ENCODE measurements at places on chromosomes 6 and 20.

- no peak for DNase-seq
Observed at GRCh38 chr6:68776354-68776753, 141.3 kb downstream of the ADGRB3 start.

- no peak for DNase-seq
Observed at GRCh38 chr6:169508452-169508851, 193.4 kb downstream of the WDR27 start.

GRCh38 chr6:164763788-164764187 lies 545.6 kb downstream of the C6orf118 start:
- DNase-seq = no peak

DNA sequence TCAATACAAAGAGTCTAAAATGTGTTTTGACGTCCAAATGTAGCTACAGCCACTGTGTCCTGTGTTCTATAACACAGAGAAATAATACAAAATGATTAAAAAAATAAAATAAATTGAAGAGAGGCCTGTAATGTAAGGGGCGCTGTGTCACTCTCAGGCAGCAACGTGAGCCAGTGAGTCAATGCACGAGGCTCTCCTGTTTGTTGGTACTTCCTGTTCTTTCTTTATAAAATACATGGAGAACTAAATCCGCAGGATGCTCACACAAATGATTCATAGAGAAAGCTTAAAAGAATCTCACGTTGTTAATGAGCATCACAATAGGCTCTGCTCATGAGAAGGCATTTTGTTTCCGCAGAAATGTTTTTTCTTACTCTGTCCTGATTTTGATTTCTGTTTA lies 635.0 kb upstream of the AGPAT4 start:
- no peak for DNase-seq

- DNase-seq = no peak
Observed at GRCh38 chr20:24039196-24039595, 50.6 kb upstream of the GGTLC1 start.

DNA sequence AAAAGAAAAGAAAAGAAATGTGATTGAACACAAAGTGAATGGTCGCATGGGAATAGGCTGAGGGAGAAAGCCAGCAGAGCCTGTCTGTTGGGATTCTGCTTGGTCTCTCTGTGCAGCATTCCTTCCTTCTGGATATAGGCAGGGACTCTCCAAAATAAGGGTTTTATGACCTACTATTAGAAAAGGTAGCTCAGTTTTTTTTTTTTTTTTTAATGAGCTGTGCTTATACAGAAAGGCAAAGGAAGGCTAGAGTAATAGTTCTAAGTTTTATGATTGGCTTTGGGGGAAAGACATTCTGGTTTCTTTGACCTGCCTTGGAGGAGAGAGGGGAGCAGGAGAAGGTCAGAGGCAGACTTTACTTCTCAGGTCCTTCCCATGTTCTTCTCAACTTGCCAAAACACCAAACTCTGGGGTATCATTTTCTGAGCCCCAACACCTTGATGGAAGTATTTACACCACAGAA lies 18.8 kb upstream of the IER3 start:
- no peak for DNase-seq

DNA sequence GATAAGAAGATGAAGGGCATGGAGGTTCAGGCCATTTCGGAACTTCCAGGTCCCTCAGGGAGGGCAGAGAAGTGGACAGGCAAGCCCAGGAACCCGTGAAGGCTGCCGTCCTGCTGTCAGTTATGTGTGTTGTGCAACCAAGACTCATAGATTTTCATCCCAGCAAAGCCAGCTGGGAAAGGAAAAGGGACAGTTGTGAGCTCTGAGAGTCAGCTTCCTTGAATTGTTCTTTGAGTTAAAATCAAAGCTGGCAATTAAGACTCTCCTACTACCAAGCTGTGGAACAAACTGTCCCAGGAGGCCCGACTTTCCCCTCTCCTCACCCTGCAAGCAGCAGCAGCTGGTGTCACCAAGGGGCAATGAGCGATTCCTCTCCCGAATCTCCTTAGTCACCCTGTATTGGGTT lies 46.3 kb upstream of the IYD start:
- no peak for DNase-seq

DNA sequence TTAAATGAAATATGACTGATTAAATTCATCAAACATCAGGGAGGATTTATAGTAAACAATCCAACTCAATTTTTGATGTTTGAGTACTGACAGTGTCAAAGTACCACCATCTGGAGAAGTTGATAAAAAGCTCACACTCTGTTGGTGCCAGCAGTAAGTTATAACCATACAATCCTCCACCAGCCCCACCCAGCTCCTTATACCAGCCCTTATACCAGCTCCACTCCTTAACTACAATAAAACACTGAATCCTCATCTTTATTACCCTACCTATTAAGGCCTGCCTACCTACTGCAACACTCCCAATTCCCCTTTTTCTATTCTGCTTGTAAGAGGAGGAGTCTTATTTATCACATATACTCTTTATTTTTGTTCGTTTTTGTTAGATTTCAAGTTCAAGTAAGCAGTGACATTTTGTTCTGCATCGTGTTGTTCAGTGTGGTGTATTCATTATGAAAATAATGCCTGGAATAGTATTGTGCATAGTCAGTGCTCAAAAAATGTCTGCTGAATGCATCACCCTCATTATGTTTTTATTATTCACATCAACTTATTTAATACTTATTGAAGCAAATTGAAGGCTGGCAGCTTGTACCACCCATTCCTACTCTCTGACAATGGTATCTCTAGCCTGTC lies 954.7 kb upstream of the ADGRB3 start:
- DNase-seq = no peak

DNA sequence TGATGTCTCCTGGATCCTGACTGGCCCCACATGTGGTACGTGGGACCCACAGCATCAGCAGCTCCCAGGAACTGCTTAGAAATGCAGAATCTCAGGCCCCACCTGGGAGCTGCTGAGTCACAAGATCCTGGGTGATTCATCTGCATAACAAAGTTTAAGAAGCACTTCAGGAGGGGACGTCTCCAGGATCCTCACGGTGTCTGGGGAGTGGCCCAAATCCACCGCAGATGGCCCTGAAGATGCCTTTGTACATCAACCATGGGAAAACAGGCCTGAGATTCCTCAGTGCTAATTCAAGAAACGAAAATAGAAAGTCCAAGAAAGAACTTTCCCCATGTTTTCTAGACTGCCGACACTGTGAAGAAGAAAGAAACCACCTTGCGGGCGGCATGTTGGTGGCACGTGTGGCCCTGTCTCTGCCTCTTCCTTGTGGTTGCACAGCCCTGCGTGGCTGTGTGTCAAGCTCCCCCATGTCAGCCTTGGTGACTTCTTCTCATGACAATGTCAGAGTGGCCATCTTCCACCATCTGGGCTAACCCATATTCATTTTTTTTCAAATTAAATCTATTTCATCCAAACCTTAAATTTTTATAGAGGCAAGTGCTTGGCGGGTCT lies 26.1 kb downstream of the RRBP1 start:
- no peak for DNase-seq

- DNase-seq = no peak
Observed at GRCh38 chr6:3869284-3869631, 20.1 kb downstream of the FAM50B start.

DNA sequence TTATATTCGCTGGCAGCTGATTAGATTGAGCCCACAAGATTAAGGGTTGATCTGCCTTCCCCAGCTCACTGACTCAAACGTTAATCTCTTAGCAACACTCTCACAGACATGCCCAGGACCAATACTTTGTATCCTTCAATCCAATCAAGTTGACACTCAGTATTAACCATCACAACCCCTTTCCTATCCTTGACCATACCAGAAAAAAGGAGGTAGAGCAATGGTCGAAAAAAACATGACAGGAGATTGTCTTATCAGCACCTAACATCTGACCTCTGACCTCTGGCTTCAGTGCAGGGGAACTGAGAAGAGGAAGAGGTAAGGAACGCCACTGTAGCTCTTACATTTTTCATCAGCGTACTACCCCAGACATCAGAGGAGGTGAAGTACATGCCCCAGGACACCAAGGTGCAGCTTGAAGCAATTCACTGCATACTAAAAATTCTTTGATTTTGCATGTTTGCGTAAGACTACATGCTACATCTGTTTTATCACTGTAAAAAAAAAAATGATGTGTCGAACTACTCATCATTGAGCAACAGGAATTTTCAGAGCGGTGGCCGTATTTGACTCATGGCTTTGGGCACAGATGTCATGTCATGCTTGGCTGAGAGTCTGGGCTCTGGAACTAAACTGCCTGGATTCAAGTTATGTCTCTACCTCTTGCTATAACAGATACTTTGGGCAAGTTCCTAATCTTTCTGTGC lies 188.0 kb upstream of the TAB2 start:
- no peak for DNase-seq

DNA sequence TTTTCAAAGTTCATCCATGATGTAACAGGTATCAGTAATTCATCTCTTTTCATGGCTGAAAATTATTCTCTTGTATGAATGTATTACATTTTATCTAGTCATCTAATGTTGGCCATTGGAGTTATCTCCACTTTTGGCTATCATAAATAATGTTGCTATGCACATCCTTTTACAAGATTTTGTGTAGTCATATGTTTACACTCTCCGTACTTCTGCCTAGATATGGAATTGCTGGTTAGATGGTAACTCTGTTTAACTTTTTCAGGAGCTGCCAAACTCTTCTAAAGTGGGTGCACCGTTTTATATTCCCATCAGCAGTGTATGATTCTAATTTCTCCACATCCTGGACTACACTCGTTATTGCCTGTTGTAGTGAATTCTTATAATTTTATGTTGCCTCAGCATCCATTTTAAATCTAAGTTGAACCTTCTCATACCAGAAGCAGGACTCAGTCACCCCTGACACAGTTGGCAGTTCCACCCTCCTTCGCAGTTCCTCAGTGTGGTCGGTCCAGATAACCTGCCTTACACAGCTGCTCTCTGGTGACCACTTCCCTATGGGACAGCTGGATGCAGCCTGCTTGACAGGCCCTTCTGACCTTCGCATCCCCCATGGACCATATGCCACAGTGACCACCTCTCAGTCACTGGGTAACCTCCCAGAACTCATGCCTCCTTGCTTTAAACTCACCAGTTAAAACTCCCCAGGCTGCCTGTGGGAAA lies 33.9 kb downstream of the KIZ start:
- DNase-seq = no peak

DNA sequence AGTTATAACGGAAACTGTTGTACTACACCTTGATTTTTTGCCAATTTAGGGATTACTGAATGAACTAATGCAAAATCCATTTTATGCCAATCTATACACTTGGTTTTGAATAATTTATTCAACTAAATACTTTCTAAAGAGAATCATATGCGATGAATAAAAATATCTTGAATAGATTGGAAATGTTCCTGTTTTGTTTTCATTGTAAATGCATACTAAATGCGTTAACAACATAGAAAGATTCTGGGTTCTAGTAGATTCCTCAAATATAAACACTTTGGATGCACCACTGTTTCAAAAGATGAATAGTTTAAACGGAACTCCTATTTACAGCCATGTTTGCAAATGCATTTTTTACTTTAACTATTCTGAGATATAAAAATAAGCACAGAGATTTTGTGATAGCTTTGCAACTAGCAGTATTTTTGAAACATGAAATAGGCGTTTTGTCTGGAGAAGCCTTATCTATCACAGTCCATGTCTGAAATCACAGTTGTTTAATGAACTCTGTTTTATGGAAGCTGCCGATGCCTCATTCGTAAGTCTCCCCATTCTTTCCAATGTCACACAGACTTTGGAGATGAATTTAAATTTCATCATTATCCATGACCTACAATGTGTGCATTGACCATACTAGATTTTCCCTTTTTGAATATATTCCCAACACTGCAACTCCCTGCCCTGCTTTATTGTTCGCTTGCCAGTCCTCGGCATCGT lies 277.7 kb upstream of the QKI start:
- DNase-seq = no peak

- no peak for DNase-seq
Observed at GRCh38 chr6:2037237-2037926, 208.0 kb downstream of the GMDS start.

- no peak for DNase-seq
Observed at GRCh38 chr6:170178561-170179477, 112.1 kb downstream of the DLL1 start.

DNA sequence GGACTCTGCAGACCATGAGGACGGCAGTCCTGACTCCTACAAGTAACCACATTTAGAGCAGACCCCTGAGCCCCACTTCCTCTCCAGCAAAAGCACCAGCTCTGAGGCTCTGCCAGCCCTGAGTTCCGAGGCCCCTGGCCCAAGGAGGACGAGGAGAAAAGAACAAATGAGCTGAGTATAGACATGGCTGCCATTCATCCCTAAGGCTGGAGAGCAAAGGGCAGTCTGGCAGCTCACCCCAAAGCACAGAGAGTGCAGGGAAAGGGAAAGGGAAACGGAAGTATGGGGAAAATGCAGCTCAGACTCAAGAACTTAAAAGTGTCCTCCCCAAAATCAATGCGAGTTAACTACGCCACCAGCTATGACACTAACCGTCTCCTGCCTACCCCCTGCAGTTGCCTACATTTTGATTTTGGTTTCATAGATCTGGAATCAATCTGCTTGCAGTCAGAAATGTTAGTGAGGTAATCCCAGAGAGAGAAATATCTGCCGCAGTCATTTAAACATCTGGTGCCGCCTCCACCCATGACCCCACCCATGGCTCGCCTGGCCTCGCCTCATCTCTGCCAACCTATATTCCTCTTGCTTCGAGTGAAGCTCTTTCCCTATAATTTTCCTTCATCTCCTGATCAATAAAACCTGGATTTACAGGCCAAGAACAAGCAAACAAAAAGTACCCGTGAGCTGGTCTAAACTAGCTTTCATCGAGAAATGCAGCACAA lies 49.6 kb upstream of the AFDN start:
- DNase-seq = no peak

- DNase-seq = no peak
Observed at GRCh38 chr6:131681585-131681984, 19.6 kb downstream of the OR2A4 start.

DNA sequence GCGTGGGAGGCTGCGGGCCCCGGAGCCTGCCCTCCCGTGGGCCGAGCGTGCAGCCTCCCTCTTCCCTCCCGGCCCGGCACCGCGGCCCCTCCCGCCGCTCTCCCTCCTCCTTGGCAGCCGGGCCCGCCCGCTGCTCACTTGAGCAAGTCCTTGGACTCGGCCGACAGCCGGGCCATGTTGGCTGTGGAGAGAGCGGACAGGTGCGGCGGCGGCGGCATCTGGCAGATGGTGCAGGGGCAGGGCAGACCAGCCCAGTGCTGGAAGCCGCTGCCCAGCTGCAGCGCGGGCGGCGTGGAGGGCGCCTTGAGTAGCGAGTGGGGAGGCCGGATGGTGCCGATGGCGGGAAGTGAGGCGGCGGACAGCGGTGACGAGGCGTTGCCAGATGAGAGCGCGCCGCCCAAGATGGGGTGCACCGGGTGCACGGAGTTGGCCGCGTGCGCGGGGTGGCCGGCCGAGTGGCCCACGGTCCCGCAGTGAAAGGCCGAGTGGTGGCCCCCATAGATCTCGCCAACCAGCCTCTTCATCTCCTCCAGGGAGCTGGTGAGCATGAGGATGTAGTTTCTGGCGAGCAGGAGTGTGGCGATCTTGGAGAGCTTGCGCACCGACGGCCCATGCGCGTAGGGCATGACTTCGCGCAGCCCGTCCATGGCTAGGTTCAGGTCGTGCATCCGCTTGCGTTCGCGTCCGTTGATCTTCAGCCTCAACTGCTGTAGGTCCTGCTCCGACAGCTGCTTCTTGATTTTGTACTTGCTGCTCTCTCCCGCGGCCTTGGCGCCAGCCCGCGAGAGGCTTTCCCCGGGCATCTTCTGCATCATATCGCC lies 766 bp downstream of the OLIG3 start:
- peak; percentile 51 for DNase-seq

GRCh38 chr20:41161886-41162285 lies 24.5 kb downstream of the PLCG1 start:
- DNase-seq = no peak

GRCh38 chr6:30824698-30825097 lies 59.6 kb upstream of the DDR1 start:
- DNase-seq = no peak

GRCh38 chr6:42118162-42119001 lies 24.0 kb downstream of the C6orf132 start:
- no peak for DNase-seq

Data from activated T-cell treated with anti-CD3 and anti-CD28 coated beads, Interleukin-2, amount 50 U/mL, for 48 hours (primary cell).